Midbrain (tissue), 1 donor: ENCODE measurements at places on chromosomes 12 and 14.

GRCh38 chr14:92489394-92490238 is 24.0 kb upstream of the RIN3 start:
- DNase-seq: no peak

DNA sequence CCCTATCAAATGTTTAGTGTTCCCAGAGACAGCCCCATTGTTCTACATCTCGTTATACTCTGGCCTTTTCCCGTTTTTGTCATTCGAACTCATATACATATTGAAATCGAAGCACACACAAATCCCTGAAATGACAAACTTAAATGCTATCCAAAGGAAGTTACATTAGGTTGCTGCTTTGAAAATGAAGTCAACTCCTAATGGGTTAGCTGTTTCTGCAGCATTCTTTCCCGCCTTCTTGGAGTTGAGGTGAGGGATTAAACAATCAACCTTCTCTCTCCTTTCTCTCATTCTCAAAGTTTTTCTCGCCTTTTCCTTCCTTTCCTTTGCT is 642 bp upstream of the PHC1 start:
- no peak for DNase-seq

DNA sequence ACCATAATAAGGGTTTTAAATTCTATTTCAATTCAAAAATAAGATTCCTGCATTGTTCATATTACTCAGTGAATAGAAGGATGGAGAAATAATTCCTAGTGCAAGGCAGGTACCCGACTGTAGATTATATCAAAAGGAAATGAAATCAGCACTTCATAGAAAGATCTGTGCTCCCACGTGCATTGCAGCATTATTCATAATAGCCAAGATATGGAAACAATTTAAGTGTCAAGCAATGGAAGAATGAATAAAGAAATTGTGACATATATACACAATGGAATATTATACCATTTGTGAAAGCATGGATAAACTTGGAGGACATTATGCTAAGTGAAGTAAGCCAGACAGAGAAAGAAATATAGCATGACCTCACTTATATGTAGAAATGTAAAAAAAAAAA is 53.8 kb downstream of the SLC6A15 start:
- no peak for DNase-seq

- no peak for DNase-seq
Observed at GRCh38 chr12:124174451-124175348, 120.2 kb upstream of the RFLNA start.

DNA sequence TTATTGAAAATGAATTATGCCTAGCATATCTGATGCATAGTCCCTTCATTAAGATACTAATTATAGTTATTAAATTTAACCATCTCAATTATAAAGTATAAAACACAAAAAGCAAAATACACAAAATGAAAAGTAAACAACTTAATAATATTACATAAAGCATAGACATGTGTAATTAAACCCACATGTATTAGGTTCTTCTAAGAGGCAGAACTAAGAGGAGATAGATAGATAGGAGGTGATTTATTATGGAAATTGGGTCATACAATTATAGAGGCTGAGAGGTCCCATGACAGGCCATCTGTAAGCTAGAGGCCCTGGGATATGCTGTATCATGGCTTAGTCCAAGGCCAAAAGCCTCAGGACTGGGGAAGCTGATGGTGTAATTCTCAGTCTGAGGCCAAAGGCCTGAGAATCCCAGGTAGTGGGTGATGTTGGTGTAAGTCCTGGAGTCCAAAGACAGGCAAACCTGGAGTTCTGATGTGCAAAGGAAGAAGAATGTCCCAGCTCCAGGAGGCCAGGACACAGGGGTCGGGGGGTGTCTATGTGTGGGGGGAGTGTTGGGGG is 953.3 kb downstream of the TRHDE start:
- DNase-seq: no peak
